ENCODE measurements at places on chromosomes 6 and 20. TPM values are rescaled to one million over a fixed set of nuclear protein-coding genes. Genes with fewer than 3 reads are reported as not detected.
A peak's percentile ranks its signal among the peaks of the same experiment; 100 is the strongest.

DNA sequence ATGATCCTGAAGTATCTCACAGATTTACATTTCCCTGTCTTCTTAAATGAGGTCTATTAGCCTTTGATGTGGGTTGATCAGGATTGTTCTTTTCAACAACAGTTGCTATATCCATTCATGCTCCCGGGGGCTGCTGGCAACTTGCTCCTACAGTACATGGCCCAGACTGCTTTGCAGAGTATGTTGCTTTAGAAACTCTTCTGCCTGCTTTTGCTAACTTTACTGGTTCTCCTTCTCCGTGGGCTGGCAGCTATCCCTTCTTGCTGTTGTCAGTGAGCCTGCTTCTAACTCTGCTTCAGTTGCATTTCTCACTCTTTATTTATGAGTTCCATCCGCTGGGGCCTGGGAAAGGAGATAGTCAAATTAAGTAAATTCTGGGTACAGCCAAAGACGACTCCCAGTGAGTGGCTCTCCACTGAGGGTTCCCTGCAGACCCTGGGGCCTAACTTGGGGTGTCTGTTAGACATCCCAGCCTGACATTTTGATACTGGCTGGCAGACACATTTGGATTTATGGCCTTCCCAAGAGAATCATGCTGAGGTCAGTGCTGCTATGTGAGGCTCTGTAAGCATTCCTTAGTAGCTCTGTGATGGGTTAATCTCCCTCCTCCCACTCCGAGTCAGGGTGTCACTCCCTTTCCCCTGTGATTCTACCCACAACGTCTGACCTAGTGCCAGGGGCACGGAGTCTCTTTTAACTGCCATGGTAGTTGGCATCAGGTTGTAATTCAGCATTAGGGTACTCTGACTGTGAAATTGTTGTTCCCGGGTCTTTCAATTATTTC lies 73.6 kb downstream of the SLX4IP start:
- H3K4me1 ChIP-seq, result peaks cover 7% of the 10 kb centered on the region
- no peak overlapping the region for H3K4me3 ChIP-seq
- DNase-seq, result no peak
- no peak overlapping the region for H3K27ac ChIP-seq
- H3K27me3 ChIP-seq, result no peaks in the 10 kb centered on the region
- H3K36me3 ChIP-seq, result no peaks in the 10 kb centered on the region

DNA sequence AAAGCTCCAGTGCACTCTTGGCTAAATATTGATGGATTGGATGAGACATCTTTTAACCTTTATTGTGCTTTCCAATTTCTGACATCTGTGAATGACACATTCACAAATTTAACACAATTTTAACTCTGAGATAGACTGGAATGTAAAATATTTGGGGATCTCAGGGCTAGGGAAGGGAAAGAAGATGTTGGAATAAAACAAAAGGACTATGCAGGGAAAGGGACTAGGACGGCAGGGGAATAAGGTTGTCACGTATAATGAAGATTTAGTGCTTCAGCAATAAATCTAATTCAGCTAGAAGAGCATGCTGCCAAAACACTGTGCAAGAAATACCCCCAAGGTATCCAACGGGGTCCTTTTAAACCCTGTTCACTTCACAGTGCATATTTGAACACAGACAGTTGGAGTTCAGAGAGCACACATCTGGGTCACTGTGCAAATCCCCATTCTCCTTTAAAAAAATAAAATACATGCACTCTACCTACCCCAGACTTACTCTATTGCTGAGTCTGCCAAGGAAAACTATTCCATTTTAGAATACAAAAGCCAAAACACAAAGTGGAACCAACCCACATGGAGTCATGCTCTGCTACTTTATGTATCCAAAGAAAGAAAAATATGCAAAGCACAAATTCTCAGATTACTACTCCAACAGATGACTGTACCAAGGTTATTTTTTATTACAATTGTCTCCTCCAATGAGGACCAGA lies 151.0 kb upstream of the RSPO3 start:
- H3K27ac ChIP-seq, result no peak overlapping the region
- no peaks in the 10 kb centered on the region for H3K27me3 ChIP-seq
- H3K4me1 ChIP-seq, result peaks cover 8% of the 10 kb centered on the region
- H3K36me3 ChIP-seq, result no peaks in the 10 kb centered on the region
- H3K4me3 ChIP-seq, result no peak overlapping the region

GRCh38 chr6:152461556-152461955 lies 175.6 kb downstream of the SYNE1 start:
- DNase-seq, result no peak
- no peaks in the 10 kb centered on the region for H3K27me3 ChIP-seq
- no peak overlapping the region for H3K27ac ChIP-seq
- H3K4me1 ChIP-seq, result no peaks in the 10 kb centered on the region

DNA sequence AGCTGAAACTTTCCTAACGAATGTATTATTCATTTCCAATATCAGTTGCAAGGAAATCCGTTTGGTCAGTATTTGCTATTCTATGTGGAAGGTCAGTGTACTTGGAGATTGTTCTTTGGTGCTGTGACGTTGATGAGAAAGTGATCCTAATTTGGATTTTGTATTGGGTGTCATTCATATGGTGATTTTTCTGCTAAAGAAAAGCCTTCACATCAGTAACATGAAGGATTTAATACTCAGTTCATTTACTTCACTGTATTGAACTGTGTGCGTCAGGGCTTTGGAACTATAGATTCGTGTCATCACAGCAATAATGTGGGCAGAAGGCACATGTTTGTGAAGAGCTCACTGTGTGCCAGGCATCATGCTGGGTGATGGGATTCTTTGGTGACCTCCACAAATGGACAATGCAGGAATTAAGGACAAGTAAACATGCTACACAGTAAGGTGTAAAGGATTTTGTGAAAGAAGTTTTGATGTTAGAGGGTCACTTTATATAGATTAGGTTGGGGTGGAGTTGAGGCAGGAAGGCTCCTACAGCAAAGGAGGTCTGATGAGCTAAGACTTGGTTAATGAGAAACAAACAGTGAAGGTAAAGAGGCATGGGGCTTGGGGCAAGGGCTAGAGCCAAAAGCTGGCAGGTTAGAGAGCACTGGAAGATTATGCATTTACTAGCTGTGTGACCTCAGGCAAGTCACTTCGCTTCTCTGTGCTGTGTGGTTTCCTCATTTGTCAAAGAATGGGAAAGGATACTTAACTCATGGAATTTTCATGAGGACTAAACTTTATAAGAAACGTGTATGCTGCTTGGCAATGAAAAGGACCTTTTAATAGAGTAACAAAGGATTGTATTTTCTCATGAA lies 12.1 kb downstream of the ARID1B start:
- no peaks in the 10 kb centered on the region for H3K27me3 ChIP-seq
- H3K27ac ChIP-seq, result no peak overlapping the region
- H3K4me1 ChIP-seq, result peaks cover 61% of the 10 kb centered on the region

- H3K36me3 ChIP-seq, result peaks cover 11% of the 10 kb centered on the region
- peaks cover 70% of the 10 kb centered on the region for H3K27me3 ChIP-seq
- H3K4me1 ChIP-seq, result peaks cover 23% of the 10 kb centered on the region
These were observed 2.4 kb upstream of the TAF8 start for GRCh38 chr6:42047790-42048405.

DNA sequence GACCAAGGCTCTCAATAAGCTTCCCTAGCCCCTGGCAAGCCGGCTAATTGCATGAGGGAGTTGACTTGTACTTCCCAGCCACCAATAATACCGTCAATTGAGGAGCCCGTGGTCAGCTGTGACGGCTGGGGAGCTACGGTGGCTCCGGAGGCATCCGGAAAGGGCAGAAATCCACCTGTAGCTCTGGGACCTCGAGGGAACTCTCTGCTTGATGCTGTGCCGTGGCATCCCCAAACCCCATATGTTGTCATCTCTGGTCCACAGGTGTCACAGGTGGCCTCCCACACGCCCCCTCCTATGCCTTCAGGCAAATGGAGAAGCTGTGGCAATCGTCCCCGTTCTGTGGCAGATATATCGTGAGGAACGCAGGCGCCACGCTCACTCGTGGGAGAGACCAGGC lies 5.5 kb upstream of the KCNQ2 start:
- H3K36me3 ChIP-seq, result no peaks in the 10 kb centered on the region
- peaks cover 18% of the 10 kb centered on the region for H3K4me1 ChIP-seq
- no peaks in the 10 kb centered on the region for H3K27me3 ChIP-seq

The LPIN3 gene
- 6.5 TPM for polyA plus RNA-seq

DNA sequence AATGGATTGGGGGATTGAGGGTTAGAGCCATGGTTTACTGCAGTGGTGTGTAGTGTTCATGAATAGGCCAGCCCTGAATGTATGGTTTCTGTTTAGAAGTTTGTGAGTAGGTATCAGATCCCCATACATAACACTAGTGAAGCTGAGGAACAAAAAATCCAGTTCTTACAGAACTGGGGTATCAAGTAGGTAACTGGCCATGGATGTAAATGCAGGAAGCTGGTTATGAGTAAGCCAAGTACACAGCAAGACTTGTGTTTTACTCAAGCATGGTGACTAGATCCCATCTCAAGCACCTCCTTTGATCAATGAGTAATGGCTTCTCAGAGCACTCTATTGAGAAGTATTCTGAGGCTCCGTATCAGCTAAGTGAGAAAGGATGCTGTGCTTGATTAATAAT lies 613.7 kb upstream of the FLRT3 start:
- H3K4me3 ChIP-seq, result no peak overlapping the region
- H3K36me3 ChIP-seq, result no peaks in the 10 kb centered on the region
- H3K4me1 ChIP-seq, result peaks cover 28% of the 10 kb centered on the region
- no peak for DNase-seq

The C6orf118 gene
- polyA plus RNA-seq, result 0.35 TPM

- peaks cover 7% of the 10 kb centered on the region for H3K4me1 ChIP-seq
- no peak for DNase-seq
- no peaks in the 10 kb centered on the region for H3K36me3 ChIP-seq
- no peaks in the 10 kb centered on the region for H3K27me3 ChIP-seq
- H3K27ac ChIP-seq, result no peak overlapping the region
These were observed 24.1 kb upstream of the CCR6 start for GRCh38 chr6:167098825-167099225.

The NOX3 gene
- polyA plus RNA-seq, result not detected

The TNFRSF21 gene
- polyA plus RNA-seq, result 22.1 TPM

GRCh38 chr6:32589596-32590449 lies at the start of gene HLA-DRB1:
Gene HLA-DRB1, minus strand, starts transcription at chr6:32589848. Its CDS starts 106 bp downstream, at chr6:32589742.
- no peaks in the 10 kb centered on the region for H3K27me3 ChIP-seq
- DNase-seq, result peak; percentile 87
- no peak within 1 kb of the TSS for H3K4me3 ChIP-seq
- no peak within 1 kb of the TSS for H3K27ac ChIP-seq
- no peaks in the 10 kb centered on the region for H3K36me3 ChIP-seq
- H3K4me1 ChIP-seq, result no peaks in the 10 kb centered on the region
